NB4 (cell line): ENCODE measurements at places on chromosomes 4 and X.

GRCh38 chrX:150225266-150225665, 137.9 kb upstream of the MAMLD1 start:
- no peak for DNase-seq

GRCh38 chr4:29052266-29052665, 1667.9 kb upstream of the PCDH7 start:
- DNase-seq: no peak

DNA sequence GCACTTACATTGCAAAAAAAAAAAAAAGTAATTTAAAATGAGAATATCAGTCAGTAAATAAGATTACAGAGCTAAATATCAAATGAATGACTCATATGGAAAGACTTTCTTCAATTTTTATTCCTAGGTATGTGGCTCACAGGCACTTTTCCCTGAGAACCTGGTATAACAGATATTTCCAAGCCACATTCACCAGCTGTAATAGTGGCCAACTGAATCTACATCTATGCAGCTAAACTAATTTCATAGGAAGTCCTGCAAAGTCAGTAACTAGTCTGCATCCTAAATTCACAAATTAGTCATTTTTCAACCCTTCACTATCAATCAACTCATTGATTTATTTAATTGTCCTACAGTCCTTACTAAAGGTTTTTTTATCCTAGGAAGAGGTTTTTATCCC, 5.6 kb downstream of the PDE5A start:
- DNase-seq: no peak

DNA sequence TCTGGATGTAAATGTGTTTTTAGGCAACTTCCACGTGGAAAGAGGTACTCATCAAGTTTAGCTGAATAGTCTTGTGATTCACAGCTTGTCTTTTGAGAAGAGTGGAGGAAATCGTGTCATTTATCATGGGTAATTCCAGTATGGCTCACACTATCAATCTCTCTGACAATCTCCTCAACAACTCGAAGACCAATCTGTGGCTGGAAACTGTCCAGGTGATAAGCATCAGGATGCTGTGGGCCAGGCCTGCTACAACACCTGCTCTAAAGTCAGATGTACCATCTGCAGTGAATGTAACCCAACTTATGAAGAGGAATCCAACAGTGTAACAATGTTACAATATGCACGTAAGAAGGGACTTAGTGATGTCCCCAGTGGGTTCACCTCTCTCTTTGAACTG, 132.1 kb upstream of the GK2 start:
- no peak for DNase-seq

DNA sequence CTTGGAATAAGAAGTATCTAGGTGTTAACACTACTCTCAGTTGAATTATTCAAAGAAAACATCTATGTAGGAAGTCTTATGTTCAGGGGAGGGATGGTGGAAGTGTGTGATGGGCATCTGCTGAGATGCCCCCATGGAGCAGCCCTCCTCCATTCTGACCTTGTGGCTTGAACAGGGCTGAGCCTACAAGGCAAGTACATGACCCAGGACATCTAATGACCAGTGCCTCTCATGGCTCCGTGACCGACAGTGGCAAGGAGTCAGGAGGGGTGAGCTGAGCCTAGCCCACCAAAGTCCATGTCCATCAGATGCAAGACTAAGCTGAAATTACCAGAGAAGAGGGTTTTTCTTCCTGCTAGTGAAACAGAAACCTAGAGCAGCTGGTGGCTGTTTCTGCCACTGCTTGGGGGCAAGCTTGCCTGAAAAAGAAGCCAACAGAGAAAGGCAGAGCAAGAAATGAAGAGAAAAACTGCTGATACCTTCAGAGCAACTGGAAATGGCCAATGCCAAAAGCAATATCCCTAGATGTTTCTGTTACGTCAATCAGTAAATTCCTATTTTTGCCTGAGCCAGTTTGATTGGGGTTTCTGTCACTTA, 113.5 kb downstream of the TSPAN5 start:
- DNase-seq: no peak

DNA sequence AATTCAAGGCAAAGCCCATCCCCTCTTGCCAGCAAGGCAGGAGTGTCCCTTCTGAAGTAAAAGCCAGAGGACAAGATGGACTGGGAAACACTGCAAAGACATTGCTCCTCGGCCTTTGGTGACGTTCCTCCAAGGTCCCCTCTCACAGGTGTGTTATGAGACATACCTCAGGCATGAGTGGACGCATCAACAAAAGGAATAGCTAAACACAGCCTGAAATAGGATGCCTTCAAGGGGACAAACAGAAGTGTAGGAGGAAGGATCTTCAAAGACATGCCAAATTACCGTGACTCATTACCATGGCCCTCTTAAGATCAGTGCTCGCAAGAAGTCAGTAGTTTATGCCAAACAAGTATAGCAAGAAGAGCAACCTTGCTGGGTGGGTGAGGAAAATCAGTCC, 6.0 kb upstream of the IDS start:
- DNase-seq: no peak

DNA sequence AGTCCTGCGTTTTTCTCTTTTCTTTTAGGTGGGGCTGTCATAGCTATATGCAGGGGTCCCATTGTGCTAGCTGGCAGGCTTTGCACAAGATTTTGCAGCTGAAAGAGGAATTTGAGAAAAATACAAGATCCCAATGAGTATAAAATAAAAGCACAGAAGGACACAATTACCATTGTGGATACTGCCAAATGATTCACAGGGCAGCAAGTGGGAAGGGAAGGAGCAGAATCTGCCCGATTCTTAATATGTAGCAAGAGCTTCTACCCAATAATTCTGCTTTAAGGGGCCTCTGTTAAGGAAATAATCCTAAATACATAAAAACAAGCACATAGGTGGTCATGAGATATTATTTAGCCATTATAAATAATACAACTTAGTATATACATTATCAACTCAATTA, 25.9 kb upstream of the ING2 start:
- no peak for DNase-seq

DNA sequence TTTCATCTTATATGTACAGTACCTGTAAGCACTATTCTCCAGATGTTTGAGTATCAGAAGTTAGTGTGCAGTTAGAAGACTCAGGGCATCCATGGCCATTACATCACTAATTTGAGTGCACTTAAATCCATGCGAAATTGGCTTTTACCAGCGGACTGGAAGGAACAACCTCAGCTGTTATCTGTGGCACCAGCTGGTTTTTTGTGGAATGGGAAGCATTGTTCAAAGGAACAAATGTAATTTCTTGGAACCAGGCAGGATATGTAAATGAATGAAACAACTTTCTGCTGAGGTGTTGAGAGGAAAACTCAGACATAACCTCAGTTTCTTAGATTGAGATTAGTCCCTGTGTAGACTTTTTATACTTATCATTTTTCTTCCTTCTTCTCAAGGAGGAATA, 60.2 kb downstream of the PDGFRA start:
- no peak for DNase-seq

DNA sequence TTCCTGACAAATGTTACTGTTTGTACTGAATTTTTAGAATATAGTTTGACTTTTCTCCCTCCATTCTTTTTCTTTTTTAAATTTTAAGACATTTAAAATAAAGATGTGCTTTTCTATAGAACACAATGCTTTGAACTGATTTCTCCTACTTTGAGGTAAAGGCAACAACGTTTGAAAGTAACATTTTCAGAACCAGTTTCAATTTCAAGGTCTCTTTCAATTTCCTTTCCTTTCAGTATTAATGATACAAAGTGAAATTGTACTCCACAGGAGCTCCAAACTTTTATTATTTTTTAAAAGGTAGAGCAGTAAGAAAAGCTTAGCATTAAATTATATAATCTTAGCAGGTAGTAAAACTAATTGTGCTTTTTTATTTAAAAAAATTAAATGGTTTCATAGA, 54.9 kb downstream of the NDST4 start:
- no peak for DNase-seq

GRCh38 chr4:48944252-48944651, 37.7 kb upstream of the OCIAD2 start:
- no peak for DNase-seq

DNA sequence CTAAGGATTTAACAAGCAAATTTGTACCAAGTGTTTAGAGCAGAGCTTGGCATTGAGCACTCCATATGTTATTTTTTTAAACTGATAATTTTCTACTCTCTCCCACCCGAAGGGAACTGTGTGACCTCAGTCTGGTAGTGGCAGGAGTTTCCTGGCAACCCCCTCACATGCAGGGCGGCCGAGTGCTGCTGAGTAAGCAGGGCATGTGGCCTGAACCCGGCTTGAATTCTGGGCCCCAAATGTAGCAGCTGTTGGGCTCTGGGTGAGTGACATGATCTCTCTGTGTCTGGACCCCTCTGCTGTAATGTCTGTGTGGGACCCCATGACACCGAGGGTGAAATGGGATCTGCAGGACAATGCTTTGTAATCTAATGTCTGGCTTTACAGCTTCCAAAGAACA, 13.6 kb upstream of the C4orf50 start:
- DNase-seq: no peak

DNA sequence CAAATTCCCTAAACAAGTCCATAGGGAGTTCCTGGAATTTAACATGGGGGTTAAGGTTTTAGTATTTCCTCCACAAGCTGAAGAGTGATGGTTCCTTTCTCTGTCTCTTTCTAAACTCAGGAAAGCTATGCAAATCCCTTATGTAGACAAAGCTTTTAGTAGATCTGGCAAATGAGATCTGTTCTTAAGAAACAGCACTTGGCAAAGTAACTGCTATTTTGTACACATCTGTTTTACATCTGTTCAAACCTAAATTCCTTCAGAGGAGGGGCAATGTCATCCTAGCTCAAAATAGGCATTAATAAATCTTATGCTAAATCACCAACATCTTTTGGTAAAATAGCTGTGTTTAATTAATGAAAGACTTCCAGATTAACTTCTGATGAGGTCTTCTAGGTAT, 137.8 kb upstream of the TBC1D9 start:
- no peak for DNase-seq

DNA sequence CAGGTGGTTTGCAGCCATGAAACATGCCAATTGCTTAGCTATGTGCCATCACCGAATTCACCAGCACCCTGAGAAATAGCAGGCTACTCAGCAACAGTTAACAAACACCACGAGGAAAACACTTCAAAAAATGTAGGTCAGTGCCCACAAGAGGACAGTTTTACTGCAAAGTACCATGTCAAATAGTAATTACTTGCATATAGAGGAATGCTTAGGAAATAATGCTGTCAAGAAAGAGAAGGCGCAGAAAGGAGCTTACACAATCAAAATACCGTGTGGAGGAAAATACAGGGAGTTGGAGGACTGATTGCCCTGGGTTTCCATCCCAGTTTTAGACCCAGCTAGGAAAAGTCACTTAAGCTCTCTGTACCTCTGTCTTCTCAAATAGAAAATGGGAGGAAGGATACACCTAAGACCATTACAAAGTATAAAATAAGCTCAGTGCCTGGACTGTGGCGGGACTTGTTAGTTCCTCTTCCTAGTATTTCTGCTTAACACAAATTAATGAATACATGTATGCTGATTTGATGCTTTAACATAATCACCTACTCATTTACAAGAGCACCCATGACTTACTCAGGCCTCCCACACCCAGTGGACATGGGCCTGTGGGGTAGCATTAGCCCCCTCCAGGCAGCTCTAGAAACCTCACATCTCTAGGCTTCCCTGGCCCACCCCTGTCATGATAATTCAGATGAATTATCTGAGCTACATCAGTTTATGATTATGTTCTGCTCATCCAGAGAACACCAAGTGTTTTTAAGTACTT, 44.5 kb upstream of the IL21 start:
- DNase-seq: no peak
